Stimulated activated CD8-positive, alpha-beta memory T cell treated with anti-CD3 and anti-CD28 coated beads, Interleukin-7, amount 100 ng/mL, for 1 hour (primary cell): ENCODE measurements at places on chromosomes 16 and 17.

DNA sequence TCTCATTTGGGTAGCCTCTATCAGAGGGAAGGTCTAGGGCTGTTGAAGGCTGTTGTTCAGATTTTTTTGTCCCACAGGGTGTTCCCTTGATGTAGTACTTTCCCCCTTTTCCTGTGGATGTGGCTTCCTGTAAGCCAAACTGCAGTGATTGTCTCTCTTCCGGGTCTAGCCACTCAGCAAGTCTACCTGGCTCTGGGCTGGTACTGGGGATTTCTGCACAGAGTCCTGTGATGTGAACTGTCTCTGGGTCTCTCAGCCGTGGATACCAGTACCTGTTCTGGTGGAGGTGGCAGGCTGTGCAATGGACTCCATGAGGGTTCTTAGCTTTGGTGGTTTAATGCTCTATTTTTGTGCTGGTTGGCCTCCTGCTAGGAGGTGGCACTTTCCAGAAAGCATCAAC is 23.3 kb upstream of the CCR7 start:
- DNase-seq, result no peak

GRCh38 chr17:74280093-74280513 is 6.1 kb downstream of the DNAI2 start:
- peak; percentile 24 for DNase-seq

GRCh38 chr16:56360117-56361008 is 65.0 kb downstream of the AMFR start:
- DNase-seq, result no peak

- no peak for DNase-seq
Measured at GRCh38 chr17:82937411-82938371, 97.9 kb upstream of the ZNF750 start.

- DNase-seq, result no peak
Measured at GRCh38 chr17:42917236-42917603, 16.6 kb downstream of the G6PC1 start.

GRCh38 chr16:89052890-89053724 is 40.5 kb upstream of the ACSF3 start:
- no peak for DNase-seq

GRCh38 chr17:76251478-76252039 is 11.3 kb upstream of the RNF157 start:
- DNase-seq, result no peak

DNA sequence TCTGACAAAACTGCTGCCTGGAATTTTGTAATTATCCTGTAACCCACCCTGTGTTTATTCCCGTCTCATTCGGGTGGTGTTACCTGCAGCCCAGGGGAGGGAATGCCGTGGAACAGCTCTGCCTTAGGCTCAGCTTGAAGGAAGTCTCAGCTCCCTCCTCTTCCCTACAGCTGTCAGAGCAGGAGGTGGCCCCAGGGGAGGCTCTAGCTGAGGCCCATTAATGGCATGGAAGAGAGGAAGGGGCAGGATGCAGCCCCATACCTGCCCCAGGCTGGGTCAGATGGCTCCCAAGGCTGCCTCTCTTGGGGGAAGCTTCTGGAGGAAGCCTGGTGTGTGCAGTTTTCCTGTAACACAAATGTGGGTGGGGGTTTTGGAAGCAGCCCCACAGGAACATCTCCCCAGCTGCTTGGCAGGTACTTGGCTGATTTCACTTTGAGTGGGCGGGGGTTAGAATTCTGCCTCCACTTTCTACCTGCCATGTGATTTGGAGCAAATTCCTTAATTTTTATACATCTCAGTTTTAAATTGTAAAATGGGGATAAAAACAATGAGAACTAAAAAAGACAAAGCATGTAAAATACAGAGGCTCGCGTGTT is 103.9 kb downstream of the MGAT5B start:
- DNase-seq, result no peak

GRCh38 chr16:6835941-6836340 is 496.7 kb upstream of the RBFOX1 start:
- no peak for DNase-seq

DNA sequence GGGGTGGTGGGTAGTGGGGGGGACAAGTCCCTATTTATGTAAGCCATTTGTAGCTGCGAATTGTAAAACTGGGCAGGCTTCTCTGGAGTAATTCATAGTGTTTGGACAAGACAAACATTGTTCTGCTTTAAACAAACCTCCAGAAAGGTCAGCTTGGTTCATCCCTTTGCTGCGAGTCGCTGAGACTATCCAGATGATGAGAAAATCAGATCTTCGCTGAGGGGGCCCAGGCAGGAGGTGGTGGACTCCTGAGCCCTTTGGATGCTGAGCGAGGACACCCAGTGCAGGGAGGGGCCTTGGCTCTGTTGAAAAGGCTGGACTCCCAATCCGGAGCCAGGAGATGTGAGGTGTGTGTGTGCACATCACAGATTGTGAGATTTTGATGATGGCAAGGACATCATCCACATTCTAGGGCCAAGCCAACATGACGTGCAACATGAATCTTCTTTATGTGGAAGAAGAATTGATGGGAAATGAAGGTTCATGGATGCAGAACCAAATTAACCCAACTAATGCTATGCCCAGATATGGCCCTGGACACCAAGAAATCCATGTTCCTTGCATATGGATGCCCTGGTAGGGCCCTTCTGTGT is 15.0 kb upstream of the NTN1 start:
- no peak for DNase-seq

DNA sequence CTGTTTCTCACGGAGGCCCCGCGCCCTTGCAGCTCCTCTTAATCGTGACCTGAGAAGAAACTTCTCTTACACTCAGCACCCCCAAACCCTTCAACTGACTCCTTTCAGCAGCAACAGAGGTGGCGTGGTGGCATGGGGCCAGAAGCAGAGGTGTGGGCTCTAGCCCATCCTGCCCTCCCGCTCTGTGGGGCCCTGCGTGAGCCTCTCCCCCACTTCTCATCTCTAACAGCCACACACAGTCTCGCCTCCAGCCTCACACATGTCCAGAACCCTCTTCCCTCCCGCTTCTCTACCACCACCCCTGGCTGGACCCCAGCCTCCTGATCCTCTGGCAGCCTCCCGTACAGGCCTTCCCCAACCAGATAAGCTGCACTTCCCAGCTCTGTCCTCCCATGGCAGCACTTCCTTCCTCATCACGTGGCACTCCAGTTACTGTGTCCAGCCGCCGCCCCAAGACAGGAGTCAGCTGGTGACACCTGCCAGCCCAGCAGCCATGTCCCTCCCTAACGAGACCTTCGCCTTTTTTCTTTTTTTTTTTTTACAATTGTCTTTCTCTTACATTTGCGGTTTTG is 30.5 kb downstream of the NSMCE1 start:
- no peak for DNase-seq

GRCh38 chr16:26493751-26494150 is 573.0 kb upstream of the C16orf82 start:
- DNase-seq, result no peak

GRCh38 chr17:58005031-58005727 is 1.9 kb downstream of the SRSF1 start:
- no peak for DNase-seq

DNA sequence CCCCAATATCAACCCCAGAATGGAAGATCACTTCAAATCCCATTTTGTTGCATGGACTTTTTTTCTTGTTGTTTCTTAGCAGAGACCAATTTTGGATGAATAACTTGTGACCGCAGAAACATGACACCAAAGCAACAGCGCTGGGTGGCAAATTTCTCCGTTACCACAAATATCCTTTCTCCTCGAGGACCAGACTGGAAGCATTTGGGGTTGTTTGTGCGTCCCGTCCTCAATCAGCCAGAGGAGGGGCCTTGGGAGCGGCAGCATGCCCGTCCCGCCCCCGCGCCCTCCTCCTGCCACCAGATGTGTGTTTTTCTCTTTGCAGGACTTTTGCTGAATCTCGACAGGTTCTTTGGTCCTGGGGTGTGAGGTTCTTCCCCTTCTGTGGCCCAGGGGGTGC is 282.5 kb upstream of the FOXF1 start:
- no peak for DNase-seq

- no peak for DNase-seq
Measured at GRCh38 chr17:50848711-50849110, 13.3 kb downstream of the WFIKKN2 start.

- no peak for DNase-seq
Measured at GRCh38 chr17:16938031-16938430, 33.9 kb downstream of the TNFRSF13B start.

GRCh38 chr16:48123104-48123788 is 32.5 kb downstream of the ABCC12 start:
- DNase-seq, result no peak

GRCh38 chr17:61384692-61385576 is 14.7 kb upstream of the TBX2 start:
- DNase-seq, result no peak

GRCh38 chr17:70369391-70369790 is 200.1 kb downstream of the KCNJ2 start:
- no peak for DNase-seq

GRCh38 chr16:27235938-27236245 is 32.6 kb downstream of the KDM8 start:
- DNase-seq, result no peak

GRCh38 chr16:4133897-4134372 is 17.7 kb upstream of the ADCY9 start:
- DNase-seq, result no peak

DNA sequence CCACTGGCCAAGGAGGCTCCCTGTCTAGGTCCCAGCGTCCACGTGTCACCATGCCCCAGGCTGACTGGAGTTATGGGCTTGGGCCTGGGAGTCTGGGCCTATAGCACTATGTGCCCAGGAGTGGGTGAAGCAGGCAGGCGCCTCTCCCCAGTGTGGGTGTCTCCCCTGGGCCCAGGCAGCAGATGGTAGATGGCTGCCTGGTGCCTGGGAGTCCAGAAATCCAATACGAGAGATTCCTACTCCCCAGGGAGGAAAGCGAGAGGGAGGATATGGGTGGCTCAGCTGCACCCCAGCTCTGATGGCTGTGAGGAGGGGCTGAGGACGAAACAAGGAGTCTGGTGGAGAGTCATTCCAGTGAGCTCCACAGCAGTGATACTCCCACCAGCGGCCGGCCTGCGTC is 5.0 kb downstream of the KCNH6 start:
- no peak for DNase-seq

DNA sequence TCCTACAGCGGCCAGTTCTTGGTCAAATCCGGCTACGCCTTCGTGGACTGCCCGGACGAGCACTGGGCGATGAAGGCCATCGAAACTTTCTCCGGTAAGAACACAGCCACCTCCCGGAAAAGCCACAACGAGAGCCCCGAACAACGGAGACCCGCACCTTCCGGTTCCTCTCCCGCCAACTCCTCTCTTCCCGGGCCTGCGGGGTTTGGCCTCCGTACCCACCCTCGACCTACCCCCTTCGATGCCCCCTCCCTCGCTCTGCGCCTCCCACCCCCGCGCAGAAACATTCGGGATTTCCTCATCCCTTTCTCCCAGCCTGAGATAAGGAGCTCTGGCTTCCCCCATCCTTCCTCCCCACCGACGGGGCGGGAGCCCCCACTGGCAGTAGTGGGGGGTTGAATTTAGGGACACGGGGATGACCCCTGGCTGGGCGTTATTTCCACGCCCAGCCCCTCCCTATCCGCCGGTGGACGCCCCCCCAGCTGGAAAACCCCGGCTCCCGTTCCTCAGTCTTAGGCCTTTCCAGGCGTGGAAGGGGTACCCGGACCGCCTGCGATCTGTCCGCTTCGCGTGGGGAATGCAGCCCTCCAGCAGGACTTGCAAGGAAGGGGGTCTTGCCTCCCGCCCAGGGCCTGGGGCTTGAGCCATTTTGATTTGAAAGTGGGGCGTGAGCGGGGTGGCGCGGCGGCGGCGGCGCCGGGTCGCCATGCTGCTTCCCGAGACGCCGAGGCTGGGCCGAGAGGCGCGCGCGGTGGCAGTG is 822 bp downstream of the IGF2BP1 start:
- no peak for DNase-seq

- DNase-seq, result no peak
Measured at GRCh38 chr16:70784692-70785555, 16.0 kb downstream of the VAC14 start.

DNA sequence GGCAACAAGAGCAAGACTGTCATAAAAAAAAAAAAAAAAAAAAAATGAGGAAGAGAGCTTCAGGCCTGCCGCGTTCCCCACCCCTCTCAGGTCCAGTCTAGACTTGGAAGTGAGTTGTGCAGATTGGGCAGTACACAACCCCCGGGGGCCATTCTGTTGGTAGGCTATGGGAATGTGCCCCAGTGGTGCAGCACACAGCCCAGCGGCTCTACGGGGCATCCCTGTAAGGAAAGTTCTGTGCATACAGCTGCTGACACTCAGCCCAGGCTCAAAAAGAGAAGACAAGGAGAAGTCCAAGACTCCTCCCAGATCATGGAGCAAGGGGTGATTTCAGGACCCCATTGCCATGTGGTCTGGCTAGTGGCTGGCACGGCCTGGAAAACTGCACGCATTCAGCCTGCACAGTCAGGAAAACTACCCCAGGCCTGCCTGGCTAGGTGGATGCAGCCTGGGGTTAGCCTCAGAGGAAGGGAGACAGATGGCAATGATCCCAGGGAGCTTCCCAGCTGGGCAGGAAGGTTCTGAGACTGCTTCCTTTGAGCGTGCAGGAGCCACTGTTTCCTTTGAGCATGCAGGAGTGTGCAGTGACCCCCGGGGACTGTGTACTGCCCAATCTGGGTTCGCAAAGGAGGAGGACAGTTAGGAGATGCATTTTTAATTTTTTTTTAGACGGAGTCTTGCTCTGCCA is 44.8 kb downstream of the PECAM1 start:
- DNase-seq, result no peak

GRCh38 chr16:57358527-57359095 is at the start of gene CCL22:
CCL22 (plus strand) TSS chr16:57358783; CDS start chr16:57358817, 34 bp downstream.
- DNase-seq, result no peak
